ENCODE measurements at places on chromosomes 3 and 15. TPM values are rescaled to one million over a fixed set of nuclear protein-coding genes. Genes with fewer than 3 reads are reported as not detected.

C2CD4A gene
- total RNA-seq: 1.3 TPM

TMEM45A gene
- 0.97 TPM for total RNA-seq

CDC25A gene
- 10.8 TPM for total RNA-seq

CSPG4 gene
- total RNA-seq: 4.7 TPM

NR2E3 gene
- 0.50 TPM for total RNA-seq

ANKDD1A gene
- 1.8 TPM for total RNA-seq

SAMMSON gene
- total RNA-seq: not detected

CCRL2 gene
- 6.3 TPM for total RNA-seq

ZFYVE19 gene
- 28.7 TPM for total RNA-seq

HESX1 gene
- 0.16 TPM for total RNA-seq

FES gene
- total RNA-seq: 97.1 TPM

GHRL gene
- total RNA-seq: 0.69 TPM

GCNT3 gene
- not detected for total RNA-seq

ACKR2 gene
- total RNA-seq: 0.16 TPM

SERINC4 gene
- total RNA-seq: not detected

GATA2 gene
- total RNA-seq: 12.6 TPM

FAM174B gene
- total RNA-seq: 5.3 TPM

CCR9 gene
- not detected for total RNA-seq

ZBED2 gene
- not detected for total RNA-seq

GOLGA8T gene
- 0.13 TPM for total RNA-seq

NPAP1 gene
- total RNA-seq: not detected

ITIH4 gene
- total RNA-seq: 0.38 TPM

SLC9C1 gene
- total RNA-seq: 0.13 TPM

ECT2 gene
- 27.1 TPM for total RNA-seq

BTLA gene
- total RNA-seq: under 0.01 TPM

BNIP2 gene
- total RNA-seq: 175 TPM

GABRB3 gene
- not detected for total RNA-seq

SNRK gene
- total RNA-seq: 147 TPM

GPR27 gene
- total RNA-seq: not detected

C3orf49 gene
- total RNA-seq: not detected

ALAS1 gene
- total RNA-seq: 32.7 TPM

PLCH1 gene
- not detected for total RNA-seq

PAK6 gene
- not detected for total RNA-seq

TM4SF18 gene
- total RNA-seq: 498 TPM

CA12 gene
- 0.32 TPM for total RNA-seq

P2RY14 gene
- total RNA-seq: not detected

RYR3 gene
- under 0.01 TPM for total RNA-seq

GP9 gene
- not detected for total RNA-seq

PPIP5K1 gene
- total RNA-seq: 14.1 TPM

MELTF gene
- total RNA-seq: 4.1 TPM

HDC gene
- not detected for total RNA-seq

UPK1B gene
- 0.16 TPM for total RNA-seq

TPRG1 gene
- not detected for total RNA-seq

LIPC gene
- not detected for total RNA-seq

LARP6 gene
- total RNA-seq: 7.1 TPM

All from bladder microvascular endothelial cell (primary cell).